ENCODE measurements at places on chromosomes 13 and 19.

DNA sequence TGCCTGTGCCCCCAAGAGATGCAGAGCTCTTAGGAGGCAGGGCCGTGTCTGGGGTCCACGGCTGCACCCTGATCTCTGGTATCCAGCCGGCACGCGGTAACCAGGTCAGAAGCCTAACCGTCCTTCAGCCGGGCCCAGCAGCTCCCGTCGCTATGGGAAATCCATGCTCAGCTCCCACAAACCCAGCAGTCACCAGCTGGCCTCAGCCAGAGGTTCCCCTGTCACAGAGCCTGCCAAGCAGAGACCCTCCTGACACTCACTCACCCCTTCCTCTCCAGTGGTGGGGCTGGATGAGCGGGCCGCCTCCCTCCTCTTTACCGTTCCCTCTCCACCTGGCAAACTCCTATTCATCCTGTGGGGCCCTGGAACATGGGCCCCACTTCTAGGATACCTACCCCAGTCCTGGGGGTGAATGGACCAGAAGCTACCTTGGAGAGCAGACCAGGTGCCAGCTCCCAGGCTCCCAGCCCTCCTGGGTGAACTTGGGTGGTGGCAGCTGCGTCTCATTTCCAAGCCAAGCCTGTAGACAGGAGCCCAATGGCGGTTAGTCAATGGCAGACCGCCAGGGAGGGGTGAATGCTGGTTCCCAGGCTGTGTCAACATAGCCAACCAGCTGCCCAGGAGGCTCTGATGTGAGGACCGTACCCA lies 21.4 kb upstream of the TCF3 start:
- DNase-seq: no peak

DNA sequence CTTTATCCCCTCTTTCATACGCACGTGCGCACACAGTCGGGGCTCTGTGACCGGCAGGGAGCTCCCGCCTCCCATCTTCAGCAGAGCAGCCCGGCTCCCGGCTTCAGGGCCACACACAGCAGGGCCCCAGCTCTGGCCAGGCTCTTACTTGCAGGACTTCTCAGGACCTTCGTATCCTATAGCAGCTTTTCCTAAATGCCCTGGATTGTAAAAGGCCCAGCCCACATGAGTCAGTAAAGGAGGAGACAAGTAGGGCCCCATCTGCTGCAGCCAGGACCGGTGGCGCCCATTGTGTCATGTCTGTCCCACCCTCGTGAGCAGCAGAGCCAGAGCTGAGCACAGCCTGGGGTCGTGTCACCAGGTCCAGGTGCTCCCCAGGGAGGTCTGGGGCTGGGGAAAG lies 107.6 kb upstream of the VSTM2B start:
- no peak for DNase-seq

GRCh38 chr13:107742544-107742943 lies 472.8 kb downstream of the LIG4 start:
- no peak for DNase-seq

DNA sequence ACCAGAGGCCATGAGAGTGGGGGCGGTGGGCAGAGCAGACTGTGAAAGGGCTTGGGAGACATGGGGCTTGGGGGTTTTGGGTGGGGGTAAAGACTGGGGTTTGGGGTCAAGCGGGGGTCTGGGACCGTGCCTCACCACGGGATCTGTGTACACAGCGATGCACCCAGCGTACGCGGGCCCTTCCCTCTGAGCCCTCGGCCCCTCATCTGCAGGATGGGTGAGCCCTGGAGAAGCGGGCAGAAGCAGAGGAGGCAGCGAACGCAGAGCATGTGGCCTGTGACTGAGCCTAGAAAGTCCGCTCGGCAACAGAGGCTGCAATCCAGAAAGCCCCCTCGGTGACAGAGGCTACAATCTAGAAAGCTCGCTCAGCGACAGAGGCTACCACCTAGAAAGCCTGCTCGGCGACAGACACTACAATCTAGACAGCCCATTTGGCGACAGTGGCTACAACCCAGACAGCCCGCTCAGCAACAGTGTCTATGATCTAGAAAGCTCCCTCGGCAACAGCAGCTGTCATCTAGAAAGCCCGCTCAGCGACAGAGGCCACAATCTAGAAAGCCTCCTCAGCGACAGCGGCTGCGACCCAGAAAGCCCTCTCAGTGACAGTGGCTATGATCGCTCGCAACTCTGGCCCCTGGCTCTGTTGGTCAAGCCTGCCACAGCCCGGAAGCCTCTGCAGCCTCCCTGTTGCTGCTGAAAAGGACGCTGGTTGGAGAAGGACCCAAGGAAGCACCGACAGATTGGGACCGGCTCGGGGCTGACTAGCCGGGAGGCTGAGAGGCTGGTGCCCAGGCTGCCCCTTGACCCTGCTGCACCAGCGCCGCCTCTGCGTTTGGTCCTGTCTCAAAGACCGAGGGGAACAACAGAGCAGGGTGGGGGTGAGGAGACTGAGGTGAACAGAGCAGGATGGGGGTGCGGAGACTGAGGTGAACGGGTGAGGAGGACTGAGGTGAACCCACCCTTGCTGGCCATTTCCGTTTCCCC lies 68.6 kb downstream of the SPACA7 start:
- no peak for DNase-seq

GRCh38 chr19:17482877-17483604 lies 12.7 kb downstream of the SLC27A1 start:
- DNase-seq: no peak

GRCh38 chr19:10751109-10751953 lies 33.5 kb downstream of the DNM2 start:
- no peak for DNase-seq
